Nephron progenitor cell (in vitro differentiated cells): ENCODE measurements at places on chromosomes 7 and 10.

GRCh38 chr10:24215603-24216002 lies 6.7 kb downstream of the KIAA1217 start:
- no peak for DNase-seq

GRCh38 chr7:136122026-136122425 lies 144.9 kb upstream of the MTPN start:
- DNase-seq = no peak

GRCh38 chr7:90886416-90886815 lies 290.3 kb downstream of the CDK14 start:
- no peak for DNase-seq

DNA sequence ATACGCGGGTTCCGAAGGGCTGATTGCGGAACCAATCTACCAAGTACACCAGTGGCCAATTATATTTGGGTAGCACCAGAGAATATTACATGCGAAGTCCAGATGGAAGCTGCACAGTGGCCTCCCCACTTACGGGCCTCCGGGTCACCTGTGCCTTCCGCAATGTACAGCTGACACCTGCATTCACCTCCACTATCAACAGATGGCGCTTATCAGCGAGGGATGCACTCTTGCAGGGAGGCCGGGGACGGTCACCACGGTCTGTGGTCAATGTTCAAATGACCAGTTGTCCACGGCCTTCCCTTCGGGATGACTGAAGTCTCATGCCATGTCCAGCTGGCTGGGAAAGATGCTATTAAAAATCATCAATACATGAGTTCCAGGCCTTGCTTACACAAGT lies 47.6 kb downstream of the SLIT1 start:
- DNase-seq = no peak

- DNase-seq = peak; percentile 6
Measured at GRCh38 chr10:53601260-53601875, 828.8 kb upstream of the MBL2 start.

GRCh38 chr10:11285171-11285570 lies 267.5 kb downstream of the CELF2 start:
- DNase-seq = no peak

DNA sequence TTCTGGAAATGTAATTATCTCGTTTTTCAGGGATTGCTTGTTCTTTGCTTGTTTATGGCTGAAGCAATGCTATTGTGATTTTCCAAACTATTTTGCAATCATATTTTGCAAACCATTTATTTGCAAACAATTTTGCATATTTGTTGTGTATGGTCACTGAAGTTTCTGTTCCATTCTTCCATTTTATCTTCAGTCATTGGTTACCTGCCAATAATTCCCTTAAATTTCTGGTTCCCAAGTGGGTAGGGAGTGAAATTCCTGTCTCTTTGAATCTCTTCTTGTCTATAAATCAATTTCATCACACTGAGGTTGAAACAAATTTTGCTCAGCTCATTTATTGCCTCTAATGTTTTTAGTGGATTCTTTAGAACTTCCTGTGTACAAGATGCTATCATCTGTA lies 401.7 kb upstream of the VWC2 start:
- no peak for DNase-seq
